CD4-positive, alpha-beta T cell treated with Interferon alpha-2 for 1 hour (primary cell): ENCODE measurements at places on chromosomes 4 and X.

GRCh38 chr4:140743194-140743931 lies 12.8 kb downstream of the TBC1D9 start:
- DNase-seq, result no peak

DNA sequence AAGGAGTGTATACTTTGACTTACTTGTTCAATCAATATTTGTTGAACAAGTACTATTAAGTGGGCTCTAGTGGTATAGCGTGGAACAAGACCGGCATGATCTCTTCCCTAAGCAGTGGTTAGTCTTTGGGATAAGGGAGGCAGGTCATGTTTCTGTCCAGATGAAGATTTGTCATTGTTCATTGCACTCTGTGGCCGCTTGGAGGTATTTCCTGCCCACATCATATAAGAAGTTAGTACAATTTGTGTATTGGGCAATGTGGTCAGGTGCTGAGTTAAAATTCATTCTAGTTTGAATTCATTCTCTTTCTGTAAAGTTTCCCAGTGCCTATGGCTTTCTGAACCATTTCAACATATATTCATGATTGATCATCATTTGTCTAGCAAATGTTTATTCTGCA lies 101.1 kb upstream of the SHISA3 start:
- DNase-seq, result no peak

DNA sequence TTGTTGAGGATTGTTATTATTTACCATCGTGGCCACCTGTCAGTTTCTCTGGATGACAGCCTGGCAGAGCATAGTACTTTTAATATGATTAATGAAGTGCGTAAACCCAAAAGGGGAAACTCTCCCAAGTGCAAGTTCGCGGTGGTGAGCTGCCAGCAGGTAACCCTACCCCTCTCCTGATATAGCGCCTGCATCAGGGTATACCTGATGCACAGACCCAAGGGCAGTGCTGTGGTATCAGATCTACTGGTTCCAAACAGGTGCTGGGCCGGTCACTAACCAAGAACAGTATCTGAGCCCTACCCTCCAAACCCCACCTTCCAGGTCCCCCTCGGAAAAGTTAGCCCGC lies 1.6 kb downstream of the RNF150 start:
- DNase-seq, result no peak

DNA sequence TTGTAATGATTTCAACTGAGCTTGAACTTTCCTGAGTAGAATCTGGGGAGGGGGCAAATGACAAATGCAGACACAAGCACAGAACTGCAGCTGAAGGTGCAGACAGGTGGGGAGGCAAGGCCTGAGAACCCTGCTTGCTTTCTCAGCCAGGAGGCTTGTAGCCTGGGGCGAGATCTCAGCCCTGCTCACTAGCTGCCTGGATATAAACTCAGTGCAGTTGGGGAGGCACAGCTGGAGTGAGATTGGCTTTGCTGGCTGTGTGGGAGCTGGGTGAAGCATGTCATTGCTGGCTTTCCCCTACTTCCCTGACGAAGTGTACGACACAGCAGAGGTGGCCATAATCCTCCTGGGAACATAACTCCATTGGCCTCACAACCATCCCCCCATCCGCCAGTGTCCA lies 55.5 kb upstream of the NEXMIF start:
- no peak for DNase-seq

- DNase-seq, result no peak
Observed at GRCh38 chr4:104901961-104902605, 244.6 kb upstream of the TET2 start.
